ENCODE measurements at places on chromosomes 12 and 14. TPM values are rescaled to one million over a fixed set of nuclear protein-coding genes. Genes with fewer than 3 reads are reported as not detected.

DNA sequence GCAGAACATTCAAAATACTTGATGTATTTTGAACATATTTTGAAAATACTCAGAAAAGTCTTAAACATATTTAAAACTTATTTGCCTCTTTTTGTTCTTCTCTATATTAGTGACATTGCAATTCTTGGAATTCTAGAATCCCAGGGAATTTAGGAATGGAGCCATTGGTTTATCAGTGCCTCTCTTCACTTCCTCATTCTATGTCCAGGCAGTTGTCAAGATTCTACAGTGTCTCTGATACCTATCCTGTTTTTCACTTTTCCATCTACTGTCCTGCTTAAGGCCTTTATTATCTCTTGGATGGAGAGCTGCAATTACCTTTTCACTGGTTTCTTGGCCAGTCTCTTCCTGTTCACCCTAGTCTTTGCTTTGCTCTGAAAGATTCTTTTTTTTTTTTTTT, 144.6 kb downstream of the TTLL5 start:
- H3K4me1 ChIP-seq, result no peaks in the 10 kb centered on the region
- H3K27me3 ChIP-seq, result no peaks in the 10 kb centered on the region
- H3K27ac ChIP-seq, result no peak overlapping the region
- H3K36me3 ChIP-seq, result peaks cover 3% of the 10 kb centered on the region

DNA sequence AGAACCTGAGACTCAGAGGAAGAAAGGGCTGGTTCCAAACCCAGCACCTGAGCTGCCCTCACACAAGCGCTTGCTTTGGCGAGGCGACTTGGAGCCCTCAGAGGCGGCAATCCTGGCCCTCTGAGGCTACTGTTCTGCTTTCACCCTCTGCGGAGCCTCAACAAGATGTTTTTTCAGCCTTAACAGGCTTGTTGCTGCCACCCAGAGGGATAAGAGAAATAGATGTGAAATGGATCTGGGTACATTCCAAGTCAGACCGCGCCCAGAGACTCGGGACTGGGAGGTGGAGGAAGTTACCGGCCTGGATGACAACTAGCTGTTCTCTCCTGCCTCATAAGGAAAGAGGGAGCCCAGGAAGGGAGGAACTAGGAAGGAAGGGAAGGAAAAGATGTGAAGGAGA, 89.6 kb downstream of the TTC7B start:
- H3K27ac ChIP-seq, result no peak overlapping the region
- H3K27me3 ChIP-seq, result no peaks in the 10 kb centered on the region
- no peaks in the 10 kb centered on the region for H3K4me1 ChIP-seq
- DNase-seq, result no peak

GRCh38 chr12:81758421-81759189, 545 bp downstream of the PPFIA2 start:
- no peak for DNase-seq
- H3K27me3 ChIP-seq, result peaks cover 5% of the 10 kb centered on the region
- peak overlapping the region; percentile 36 for H3K4me3 ChIP-seq
- no peaks in the 10 kb centered on the region for H3K36me3 ChIP-seq
- no peaks in the 10 kb centered on the region for H3K4me1 ChIP-seq
- no peak overlapping the region for H3K27ac ChIP-seq

- no peaks in the 10 kb centered on the region for H3K27me3 ChIP-seq
- no peak for DNase-seq
- no peak overlapping the region for H3K4me3 ChIP-seq
- H3K27ac ChIP-seq, result no peak overlapping the region
- H3K36me3 ChIP-seq, result no peaks in the 10 kb centered on the region
These were observed 174.2 kb upstream of the ATP2B1 start for GRCh38 chr12:89882792-89883191.

DNA sequence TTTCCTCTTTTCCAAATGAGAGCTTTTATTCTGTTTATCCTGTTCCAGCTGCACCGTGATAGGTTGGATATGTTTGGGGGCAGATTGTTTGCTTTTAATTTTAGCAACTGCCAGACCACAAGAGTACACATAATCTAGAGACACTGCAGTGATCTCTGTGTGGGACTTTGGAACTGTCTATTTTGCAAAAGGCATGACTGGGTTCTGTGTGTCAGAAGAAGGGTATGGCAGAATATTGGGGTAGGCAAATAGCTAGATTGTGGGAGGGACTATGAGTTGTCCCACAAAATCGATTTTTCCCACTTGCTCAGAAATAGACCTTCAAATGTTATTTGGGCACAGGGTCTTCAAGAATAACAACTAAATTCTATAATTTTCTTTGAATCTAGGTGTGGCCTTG, 275.9 kb upstream of the KITLG start:
- H3K36me3 ChIP-seq, result no peaks in the 10 kb centered on the region
- no peaks in the 10 kb centered on the region for H3K4me1 ChIP-seq
- DNase-seq, result no peak
- no peaks in the 10 kb centered on the region for H3K27me3 ChIP-seq
- no peak overlapping the region for H3K4me3 ChIP-seq

DNA sequence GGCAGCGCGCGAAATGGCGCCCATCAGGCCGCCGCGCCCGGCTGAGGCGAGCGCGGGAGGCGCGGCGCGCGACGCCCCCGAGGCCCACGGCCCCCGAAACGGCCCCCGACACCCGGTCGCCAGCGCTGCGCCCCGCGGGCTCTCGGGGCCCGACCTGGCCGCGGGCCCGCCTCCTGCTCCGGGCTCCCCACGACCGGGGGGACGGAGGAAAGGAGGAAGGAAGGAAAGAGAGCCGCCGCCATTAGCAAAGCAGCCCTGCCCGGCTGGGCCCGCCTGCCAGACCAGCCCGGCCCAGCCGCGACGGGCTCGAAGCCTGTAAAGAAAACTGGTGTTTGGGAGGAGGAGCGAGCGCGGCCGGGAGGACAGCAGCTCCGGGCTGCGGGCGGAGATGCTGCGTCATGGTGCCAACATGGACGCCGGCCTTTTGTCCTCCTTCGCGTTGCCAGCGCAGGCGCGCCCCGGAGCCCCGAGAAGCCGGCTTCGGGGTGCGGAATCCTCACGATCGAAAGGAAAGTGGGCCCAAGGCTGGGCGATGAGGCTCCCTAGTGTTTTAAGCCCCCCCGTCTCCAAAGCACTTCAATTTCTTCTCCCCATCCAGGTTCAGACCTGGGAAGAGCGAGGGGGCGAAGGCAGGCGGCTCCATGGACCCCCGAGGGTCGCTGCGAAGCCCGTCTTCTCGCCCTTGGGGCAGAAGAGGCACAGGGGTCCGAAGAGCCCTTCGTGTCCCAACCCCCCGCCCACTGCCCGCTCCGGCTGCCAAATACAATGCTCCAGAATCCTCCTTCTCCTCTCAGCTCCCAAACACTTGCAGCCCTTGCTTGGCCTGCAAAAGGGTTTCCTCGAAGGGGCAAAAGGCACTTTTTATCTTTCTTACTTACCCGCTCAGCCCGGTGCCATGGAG, 2.9 kb upstream of the SETD1B start:
- peaks cover 40% of the 10 kb centered on the region for H3K4me1 ChIP-seq
- no peaks in the 10 kb centered on the region for H3K36me3 ChIP-seq
- H3K27ac ChIP-seq, result peak overlapping the region; percentile 99
- peak; percentile 84 for DNase-seq
- H3K27me3 ChIP-seq, result no peaks in the 10 kb centered on the region
- peak overlapping the region; percentile 76 for H3K4me3 ChIP-seq

DNA sequence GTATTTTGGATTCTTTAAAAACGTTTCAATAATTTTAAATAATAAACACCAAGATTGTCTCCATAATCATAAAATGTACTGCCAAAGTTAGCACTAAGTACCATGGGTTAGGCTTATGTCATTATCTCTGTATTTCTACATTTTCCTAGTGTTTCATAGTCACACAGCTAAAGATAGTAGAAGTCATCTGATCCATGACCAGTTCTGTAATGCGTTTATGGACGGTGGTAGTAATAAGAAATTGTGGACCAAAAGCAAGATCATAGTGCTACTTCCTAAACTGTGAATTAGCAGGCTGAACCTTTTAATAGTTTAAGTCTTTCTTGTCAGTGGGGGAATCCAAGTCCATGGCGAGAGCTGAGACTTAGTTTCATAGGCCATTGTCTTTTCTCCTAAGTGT, 142.1 kb downstream of the AKAP6 start:
- no peak overlapping the region for H3K4me3 ChIP-seq
- DNase-seq, result no peak
- H3K36me3 ChIP-seq, result no peaks in the 10 kb centered on the region
- H3K4me1 ChIP-seq, result peaks cover 10% of the 10 kb centered on the region

DNA sequence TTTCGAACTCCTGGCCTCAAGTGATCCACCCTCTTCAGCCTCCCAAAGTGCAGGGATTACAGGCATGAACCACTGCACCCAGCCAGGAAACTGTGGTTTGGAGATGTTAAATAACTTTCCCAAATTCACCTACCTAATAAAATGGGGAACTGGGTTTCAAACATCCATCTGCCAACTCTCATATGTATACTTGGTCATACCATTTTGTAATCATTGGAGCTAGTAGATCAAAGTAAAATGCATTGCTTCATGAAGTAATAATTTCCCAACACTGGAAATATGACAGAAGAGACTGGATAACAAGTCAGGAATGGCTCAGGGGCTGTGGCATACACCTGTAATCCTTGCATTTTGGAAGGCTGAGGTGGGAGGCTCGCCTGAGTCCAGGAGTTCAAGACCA, 5.3 kb upstream of the HECTD1 start:
- H3K4me3 ChIP-seq, result no peak overlapping the region
- no peaks in the 10 kb centered on the region for H3K27me3 ChIP-seq
- H3K36me3 ChIP-seq, result no peaks in the 10 kb centered on the region
- no peak for DNase-seq
- no peak overlapping the region for H3K27ac ChIP-seq

DNA sequence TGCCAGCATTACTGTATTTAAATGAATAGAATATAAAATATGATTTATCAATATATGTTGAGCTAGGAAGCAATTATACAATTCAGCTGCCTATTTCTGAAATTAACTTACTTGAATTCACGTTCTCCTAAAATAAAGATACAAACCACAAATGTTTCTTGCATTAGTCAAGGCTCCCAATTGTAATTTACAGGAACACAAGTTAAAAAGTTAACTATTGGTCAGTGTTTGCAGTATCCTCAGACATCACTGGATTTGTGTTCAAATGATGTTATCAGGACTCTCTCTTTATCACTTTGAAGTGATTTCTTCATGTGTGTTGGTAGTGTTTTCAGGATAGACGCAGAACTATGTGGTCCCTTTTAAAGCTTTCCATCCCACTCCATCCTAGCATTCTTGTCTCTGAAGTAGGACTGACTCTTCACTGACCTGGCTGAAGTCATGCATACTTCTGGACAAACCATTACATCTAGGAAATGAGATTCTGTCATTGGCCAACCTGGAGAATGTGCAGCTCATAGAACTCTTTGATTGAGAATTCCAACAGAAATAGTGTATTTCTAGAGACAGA, 156.1 kb downstream of the KICS2 start:
- no peak overlapping the region for H3K27ac ChIP-seq
- no peak overlapping the region for H3K4me3 ChIP-seq
- no peak for DNase-seq
- H3K27me3 ChIP-seq, result no peaks in the 10 kb centered on the region
- H3K4me1 ChIP-seq, result no peaks in the 10 kb centered on the region
- no peaks in the 10 kb centered on the region for H3K36me3 ChIP-seq

DNA sequence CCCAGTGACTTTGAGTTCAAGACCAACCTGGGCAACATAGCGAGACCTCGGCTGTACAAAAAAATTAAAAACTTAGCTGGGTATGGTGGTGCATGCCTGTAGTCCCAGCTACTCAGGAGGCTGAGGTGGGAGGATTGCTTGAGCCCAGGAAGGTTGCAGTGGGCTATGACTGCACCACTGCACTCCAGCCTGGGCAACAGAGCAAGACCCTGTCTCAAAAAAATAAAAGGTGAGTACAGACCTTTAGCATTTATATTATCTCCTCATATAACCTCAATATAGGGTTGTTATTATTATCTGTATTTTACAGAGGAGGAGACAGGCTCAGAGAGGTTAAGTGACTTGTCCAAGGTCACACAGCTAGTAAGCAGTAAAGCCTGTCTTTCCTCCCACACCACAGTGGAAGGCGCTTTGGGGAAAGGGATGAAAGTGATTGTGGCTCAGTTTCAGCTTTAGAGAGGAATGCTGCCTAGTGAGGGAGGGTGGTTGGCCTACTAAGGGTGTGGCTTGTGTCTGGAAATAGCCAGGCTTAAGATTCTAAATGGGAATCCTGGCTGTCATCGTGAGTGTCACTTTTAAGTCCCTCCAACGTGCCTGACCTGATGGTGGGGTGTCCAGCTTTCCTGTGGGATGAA, 7.2 kb downstream of the TPCN1 start:
- H3K27ac ChIP-seq, result no peak overlapping the region
- H3K36me3 ChIP-seq, result peaks cover 32% of the 10 kb centered on the region
- no peak overlapping the region for H3K4me3 ChIP-seq
- no peaks in the 10 kb centered on the region for H3K27me3 ChIP-seq
- no peak for DNase-seq
- peaks cover 3% of the 10 kb centered on the region for H3K4me1 ChIP-seq

- H3K4me3 ChIP-seq, result no peak overlapping the region
- H3K4me1 ChIP-seq, result no peaks in the 10 kb centered on the region
- H3K27ac ChIP-seq, result no peak overlapping the region
- no peaks in the 10 kb centered on the region for H3K36me3 ChIP-seq
- no peak for DNase-seq
These were observed 235.9 kb upstream of the NOVA1 start for GRCh38 chr14:26833621-26834176.

DNA sequence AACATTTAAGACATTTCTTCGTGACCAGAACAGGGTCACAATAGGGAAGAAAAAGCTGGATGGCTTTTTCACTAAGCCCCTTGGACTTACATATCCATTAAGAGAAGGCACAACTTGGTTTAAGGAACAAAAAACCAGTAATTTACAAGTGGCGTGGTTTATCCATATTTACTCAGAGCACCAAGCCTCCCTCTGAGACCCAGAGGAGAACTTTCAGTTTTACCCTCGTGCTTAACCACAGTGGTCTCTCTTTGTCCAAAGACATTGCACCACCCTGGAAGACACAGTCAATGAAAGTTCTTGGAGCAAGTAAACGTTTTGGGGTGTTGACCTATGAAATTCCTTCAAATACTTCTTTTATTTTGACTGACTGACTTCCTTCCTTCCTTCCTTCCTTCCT, 52.5 kb downstream of the SSPN start:
- H3K36me3 ChIP-seq, result no peaks in the 10 kb centered on the region
- DNase-seq, result no peak
- no peaks in the 10 kb centered on the region for H3K27me3 ChIP-seq
- H3K4me3 ChIP-seq, result no peak overlapping the region

DNA sequence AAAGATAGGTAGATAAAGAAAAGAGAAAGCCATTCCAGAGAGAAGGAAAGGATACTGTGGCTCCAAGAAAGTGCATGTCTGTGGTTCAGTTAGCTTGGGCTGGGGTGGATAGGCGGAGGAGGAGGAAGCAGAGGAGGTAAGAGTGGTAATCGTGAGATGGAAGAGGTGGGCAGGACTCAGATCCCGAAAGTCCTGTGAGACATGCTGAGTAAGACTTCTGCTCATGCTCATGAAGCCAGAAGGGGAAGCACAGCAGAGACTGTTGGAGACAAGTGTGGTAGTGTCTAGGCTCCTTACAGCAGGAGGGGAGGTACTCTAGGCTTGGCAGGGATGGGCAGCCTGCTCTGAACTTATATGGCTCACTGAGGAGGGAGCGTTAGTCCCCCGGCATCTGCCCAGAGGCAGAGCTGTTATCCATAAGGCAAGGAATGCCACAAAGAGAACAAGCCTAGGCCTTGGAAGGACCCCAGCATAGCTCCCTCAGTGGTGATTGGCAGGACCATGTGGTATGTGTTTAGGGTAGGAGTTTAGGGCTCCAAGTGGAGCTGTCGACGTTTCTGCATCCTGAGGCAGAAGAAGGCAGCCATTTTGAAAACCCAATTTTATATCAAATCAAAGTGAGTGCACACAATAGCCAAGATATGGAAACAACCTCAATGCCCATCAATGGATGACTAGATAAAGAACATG, 135.3 kb downstream of the SMOC1 start:
- H3K4me3 ChIP-seq, result no peak overlapping the region
- H3K27ac ChIP-seq, result no peak overlapping the region
- no peaks in the 10 kb centered on the region for H3K4me1 ChIP-seq

Gene RPL10L
- not detected for total RNA-seq

Gene KDM5A
- 33.7 TPM for total RNA-seq

Gene APOLD1
- 5.1 TPM for total RNA-seq

Gene CEBPE
- 0.08 TPM for total RNA-seq

Gene METTL3
- total RNA-seq, result 26.0 TPM

Gene VSX2
- total RNA-seq, result not detected
